ENCODE measurements at places on chromosomes 2 and 18. TPM values are rescaled to one million over a fixed set of nuclear protein-coding genes. Genes with fewer than 3 reads are reported as not detected.
A peak's percentile ranks its signal among the peaks of the same experiment; 100 is the strongest.

The PID1 gene
- 57.2 TPM for total RNA-seq

DNA sequence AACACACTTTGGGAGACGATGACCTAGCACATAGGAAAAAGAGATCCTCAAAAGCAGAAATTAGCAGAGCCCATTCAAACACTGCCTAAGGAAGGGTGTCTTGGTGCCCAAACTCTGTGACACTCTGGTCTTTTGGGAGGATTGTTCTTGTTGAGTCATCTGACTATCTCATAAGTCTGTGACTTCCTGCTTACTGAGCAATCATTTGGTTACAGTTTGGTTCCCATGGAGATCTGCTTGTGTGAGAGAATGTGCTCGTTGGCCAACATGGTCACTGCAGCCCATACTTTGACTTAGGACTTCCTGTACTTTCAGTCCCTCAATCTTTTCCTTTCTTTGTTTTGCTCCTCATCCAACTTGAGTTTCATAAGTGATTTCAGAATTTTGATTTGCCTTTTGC, 602.9 kb downstream of the NYAP2 start:
- no peaks in the 10 kb centered on the region for H3K36me3 ChIP-seq
- H3K27ac ChIP-seq: no peak overlapping the region
- no peaks in the 10 kb centered on the region for H3K27me3 ChIP-seq

DNA sequence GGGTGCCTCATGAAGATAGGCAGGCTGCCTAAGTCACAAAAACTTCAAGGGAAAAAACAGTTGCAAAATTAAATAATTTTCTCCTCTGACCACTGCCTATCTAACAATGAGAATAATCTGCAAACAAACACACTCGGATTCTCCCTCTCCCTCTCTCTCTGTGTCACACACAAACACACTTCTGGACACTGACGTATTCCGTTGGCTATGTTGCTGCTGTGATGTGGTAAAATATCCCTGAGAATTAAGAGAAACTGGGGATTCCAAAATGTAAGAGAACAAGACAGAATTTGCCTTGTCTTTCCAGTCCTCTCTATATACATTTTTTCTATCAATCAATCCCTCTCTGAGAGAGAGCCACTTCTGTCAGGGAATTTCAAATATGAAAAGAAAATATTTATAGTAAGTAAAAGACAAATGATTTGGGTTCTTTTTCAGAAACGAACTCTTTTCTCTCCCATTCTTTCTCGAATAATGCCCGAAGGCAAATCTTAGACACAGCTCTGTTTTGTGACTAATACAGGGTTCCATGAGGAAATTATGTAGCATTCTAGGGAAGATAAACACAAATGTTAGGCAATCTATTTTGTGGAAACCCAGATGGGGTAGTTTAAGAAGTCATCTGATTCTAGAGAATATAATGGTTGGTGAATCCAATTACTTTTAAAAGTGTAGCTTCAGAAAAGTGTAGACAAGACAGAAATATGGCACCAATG, 310.3 kb upstream of the CYP26B1 start:
- H3K36me3 ChIP-seq: no peaks in the 10 kb centered on the region
- H3K27me3 ChIP-seq: no peaks in the 10 kb centered on the region
- H3K27ac ChIP-seq: no peak overlapping the region
- no peak overlapping the region for H3K4me3 ChIP-seq
- DNase-seq: no peak

The TDRD15 gene
- total RNA-seq: 0.93 TPM

The CACNB4 gene
- 0.20 TPM for total RNA-seq

- no peak overlapping the region for H3K27ac ChIP-seq
- no peaks in the 10 kb centered on the region for H3K27me3 ChIP-seq
- H3K4me3 ChIP-seq: no peak overlapping the region
- no peaks in the 10 kb centered on the region for H3K36me3 ChIP-seq
- peaks cover 10% of the 10 kb centered on the region for H3K4me1 ChIP-seq
Measured at GRCh38 chr2:222776792-222777191, 84.0 kb upstream of the ACSL3 start.

The LOXL3 gene
- total RNA-seq: 3.3 TPM

The GPN1 gene
- 9.4 TPM for total RNA-seq

- DNase-seq: no peak
- no peak overlapping the region for H3K27ac ChIP-seq
- no peaks in the 10 kb centered on the region for H3K4me1 ChIP-seq
Measured at GRCh38 chr2:383178-383577, 95.3 kb upstream of the ALKAL2 start.

The FER1L5 gene
- total RNA-seq: not detected

- DNase-seq: no peak
- H3K4me3 ChIP-seq: no peak overlapping the region
- no peaks in the 10 kb centered on the region for H3K36me3 ChIP-seq
- H3K4me1 ChIP-seq: no peaks in the 10 kb centered on the region
- H3K27ac ChIP-seq: no peak overlapping the region
Measured at GRCh38 chr2:15300624-15301573, 260.2 kb downstream of the NBAS start.

The SLC4A3 gene
- not detected for total RNA-seq

The CNPPD1 gene
- 32.1 TPM for total RNA-seq

The TCF23 gene
- not detected for total RNA-seq

DNA sequence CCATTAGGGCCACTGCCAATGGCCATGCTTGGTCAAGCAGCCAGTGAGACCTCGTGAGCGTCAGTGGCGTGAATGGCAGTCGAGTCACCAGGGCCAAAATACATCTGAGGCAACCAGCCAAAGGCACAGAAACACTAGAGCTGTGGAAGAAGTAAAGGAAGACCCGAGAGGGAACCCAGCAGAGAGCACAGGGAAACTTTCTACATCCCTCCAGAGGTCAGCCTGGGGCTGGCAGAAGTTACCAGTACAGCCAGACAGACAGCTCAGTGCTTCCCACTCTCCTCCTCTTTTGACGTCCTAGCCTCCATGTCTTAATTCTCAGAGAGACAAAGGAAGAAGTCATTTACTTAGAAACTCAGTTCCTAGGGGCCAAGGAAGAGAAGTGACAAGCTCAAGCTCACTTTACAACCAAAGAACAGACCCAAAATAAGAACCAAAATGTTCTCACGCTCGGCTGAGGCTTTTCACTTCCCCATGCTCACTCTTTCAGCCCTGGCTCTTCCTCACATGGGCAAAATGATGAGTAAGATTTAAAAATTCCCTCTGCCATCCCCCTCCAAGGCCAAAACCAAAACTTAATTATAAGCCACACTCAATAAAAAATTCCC, 8.7 kb downstream of the CYRIA start:
- no peaks in the 10 kb centered on the region for H3K36me3 ChIP-seq
- no peaks in the 10 kb centered on the region for H3K27me3 ChIP-seq
- H3K4me3 ChIP-seq: no peak overlapping the region
- H3K4me1 ChIP-seq: peaks cover 7% of the 10 kb centered on the region
- no peak overlapping the region for H3K27ac ChIP-seq

DNA sequence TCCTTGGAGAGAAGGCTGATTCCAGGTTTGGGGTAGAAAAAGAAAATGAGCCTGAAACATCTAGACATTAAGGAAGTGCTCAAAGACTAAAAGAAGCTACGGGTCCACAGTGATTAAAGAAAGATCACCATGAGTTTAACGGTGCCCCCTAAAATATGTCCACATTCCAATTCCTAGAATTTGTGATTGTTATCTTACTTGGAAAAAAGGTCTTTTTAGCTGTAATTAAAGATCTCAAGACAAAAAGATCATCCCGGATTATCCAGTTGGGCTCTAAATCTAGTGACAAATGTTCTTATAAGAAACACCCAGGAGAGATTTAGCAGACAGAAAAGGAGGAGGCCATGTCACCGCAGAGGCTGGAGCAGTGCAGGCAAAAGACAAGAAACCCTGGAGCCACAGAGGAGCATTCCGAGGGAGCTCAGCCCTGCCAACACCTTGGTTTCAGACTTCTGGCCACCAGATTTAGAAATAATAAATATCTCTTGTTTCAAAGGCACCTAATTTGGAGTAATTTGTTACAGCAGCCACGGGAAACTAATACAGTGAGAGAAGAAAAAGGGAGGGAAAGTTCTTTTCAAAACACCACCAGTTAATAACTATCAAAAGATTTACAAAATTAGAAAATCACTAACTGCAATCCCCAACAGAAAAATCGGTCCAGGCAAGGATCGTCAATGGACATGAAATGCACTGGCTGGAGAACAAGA, 8.5 kb downstream of the UXS1 start:
- no peak for DNase-seq
- H3K27me3 ChIP-seq: no peaks in the 10 kb centered on the region
- H3K4me3 ChIP-seq: no peak overlapping the region
- no peak overlapping the region for H3K27ac ChIP-seq
- H3K36me3 ChIP-seq: no peaks in the 10 kb centered on the region

GRCh38 chr2:8427211-8427610, 254.6 kb upstream of the ID2 start:
- no peak for DNase-seq
- no peak overlapping the region for H3K4me3 ChIP-seq
- H3K27ac ChIP-seq: no peak overlapping the region
- no peaks in the 10 kb centered on the region for H3K27me3 ChIP-seq
- no peaks in the 10 kb centered on the region for H3K36me3 ChIP-seq

The PRSS56 gene
- total RNA-seq: not detected

- H3K27me3 ChIP-seq: no peaks in the 10 kb centered on the region
- H3K36me3 ChIP-seq: no peaks in the 10 kb centered on the region
- no peak overlapping the region for H3K4me3 ChIP-seq
- H3K4me1 ChIP-seq: peaks cover 20% of the 10 kb centered on the region
- no peak overlapping the region for H3K27ac ChIP-seq
- no peak for DNase-seq
Measured at GRCh38 chr2:150293771-150294170, 193.7 kb downstream of the RND3 start.

- H3K4me1 ChIP-seq: no peaks in the 10 kb centered on the region
- no peak for DNase-seq
- H3K4me3 ChIP-seq: no peak overlapping the region
- no peaks in the 10 kb centered on the region for H3K36me3 ChIP-seq
- no peaks in the 10 kb centered on the region for H3K27me3 ChIP-seq
Measured at GRCh38 chr2:230668184-230668938, 44.3 kb upstream of the CAB39 start.

The ATF2 gene
- total RNA-seq: 36.3 TPM

DNA sequence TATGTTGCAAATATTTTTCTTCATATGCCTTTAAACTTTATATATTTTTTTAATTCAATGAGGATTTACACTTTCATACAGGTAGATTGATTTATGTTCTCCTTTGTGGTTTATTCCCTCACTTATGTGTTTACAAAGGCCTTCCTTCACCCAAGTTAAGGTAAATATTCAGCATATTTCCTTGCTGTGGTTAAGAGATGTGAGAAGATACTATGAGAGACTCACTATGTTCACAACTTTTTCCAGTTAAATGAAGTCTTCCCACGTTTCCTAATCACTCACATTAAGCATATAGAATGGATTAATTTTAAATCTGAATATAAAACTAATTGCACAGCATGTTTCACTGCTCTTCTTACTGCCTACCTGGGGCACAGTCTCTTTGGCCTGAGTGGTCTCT, 597 bp downstream of the PECR start:
- H3K36me3 ChIP-seq: no peaks in the 10 kb centered on the region
- no peak for DNase-seq
- no peaks in the 10 kb centered on the region for H3K27me3 ChIP-seq
- peaks cover 24% of the 10 kb centered on the region for H3K4me1 ChIP-seq
- peak overlapping the region; percentile 70 for H3K4me3 ChIP-seq

DNA sequence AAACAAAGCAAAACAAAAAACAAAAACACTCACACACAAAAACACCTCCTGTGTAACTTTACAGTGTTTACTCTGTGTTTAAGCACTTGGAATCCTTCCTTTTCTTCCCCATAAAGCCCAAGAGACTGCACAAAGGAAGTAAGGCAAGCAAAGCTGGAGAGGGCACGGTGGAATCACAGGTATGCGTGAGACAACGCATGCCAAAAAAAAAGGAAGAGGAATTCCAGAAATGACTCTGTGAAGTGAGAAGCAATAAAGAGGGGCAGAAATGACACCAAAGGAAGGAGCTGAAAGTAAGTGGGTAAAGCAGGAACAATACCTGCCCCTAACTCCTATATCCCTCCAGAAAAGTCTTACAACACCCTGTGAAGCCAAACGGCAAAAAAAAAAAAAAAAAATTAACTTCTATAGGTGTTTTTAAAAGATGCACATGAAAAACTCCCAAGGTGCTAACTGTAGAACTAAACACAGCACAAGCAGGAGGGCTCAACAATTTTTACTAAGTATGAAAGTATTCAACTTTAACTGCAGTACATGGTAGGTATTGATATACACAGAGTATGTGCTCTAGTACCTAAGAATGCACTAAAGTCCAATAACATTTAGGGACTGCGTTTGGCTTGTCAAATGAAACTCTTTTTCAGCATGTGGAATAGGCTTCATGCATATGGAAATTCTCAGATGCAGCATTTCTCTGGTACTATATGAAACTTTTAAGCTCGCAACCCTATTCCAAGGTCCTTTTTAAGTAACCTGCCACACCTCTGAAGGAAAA, 9.1 kb downstream of the RND3 start:
- peak overlapping the region; percentile 89 for H3K27ac ChIP-seq
- no peaks in the 10 kb centered on the region for H3K27me3 ChIP-seq
- H3K36me3 ChIP-seq: peaks cover 5% of the 10 kb centered on the region
- peaks cover 55% of the 10 kb centered on the region for H3K4me1 ChIP-seq
- no peak for DNase-seq

The LINC00305 gene
- not detected for total RNA-seq

DNA sequence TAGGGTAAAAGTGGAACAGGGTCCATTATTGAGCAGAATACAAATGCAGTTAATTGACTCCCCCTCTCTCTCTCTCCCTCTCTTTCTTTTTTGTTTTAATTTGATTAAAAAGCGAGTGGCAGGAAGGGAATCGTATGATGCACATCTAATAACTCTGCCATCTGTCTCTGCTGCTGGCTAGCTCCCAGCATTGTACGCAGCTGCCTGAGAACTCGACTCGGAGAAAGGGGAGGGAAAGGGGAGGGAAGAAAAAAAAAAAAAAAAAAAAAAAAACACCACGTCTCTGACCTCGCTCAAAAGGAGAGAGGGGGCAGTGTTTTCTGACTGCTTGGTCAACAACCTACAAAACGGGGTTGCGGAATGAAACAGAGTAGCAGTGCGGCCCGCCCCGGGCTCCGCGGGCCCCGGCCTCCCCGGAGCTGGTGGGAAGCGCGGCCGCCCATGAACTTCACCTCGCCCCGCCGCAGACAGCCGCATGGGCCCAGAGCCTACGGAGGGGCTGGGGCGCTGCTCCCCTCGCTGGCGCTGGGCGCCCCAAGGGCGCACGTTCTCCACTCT, 265.7 kb downstream of the TCF4 start:
- H3K27ac ChIP-seq: peak overlapping the region; percentile 60
- peak; percentile 62 for DNase-seq
- no peaks in the 10 kb centered on the region for H3K4me1 ChIP-seq
- no peaks in the 10 kb centered on the region for H3K27me3 ChIP-seq
- H3K4me3 ChIP-seq: peak overlapping the region; percentile 23

The CRYBA2 gene
- total RNA-seq: not detected

GRCh38 chr2:68741238-68741637, 6.6 kb downstream of the ARHGAP25 start:
- no peak overlapping the region for H3K4me3 ChIP-seq
- no peak for DNase-seq
- H3K36me3 ChIP-seq: no peaks in the 10 kb centered on the region
- H3K4me1 ChIP-seq: no peaks in the 10 kb centered on the region
- no peak overlapping the region for H3K27ac ChIP-seq

The LPIN1 gene
- 58.7 TPM for total RNA-seq

- no peak for DNase-seq
- H3K4me1 ChIP-seq: no peaks in the 10 kb centered on the region
- no peaks in the 10 kb centered on the region for H3K27me3 ChIP-seq
- H3K4me3 ChIP-seq: no peak overlapping the region
- H3K27ac ChIP-seq: no peak overlapping the region
- H3K36me3 ChIP-seq: no peaks in the 10 kb centered on the region
Measured at GRCh38 chr2:101435001-101435862, 39.7 kb downstream of the RFX8 start.

Measured in right lobe of liver (tissue), 6 donors.